ENCODE measurements at places on chromosomes 4 and X. TPM values are rescaled to one million over a fixed set of nuclear protein-coding genes. Genes with fewer than 3 reads are reported as not detected.

DNA sequence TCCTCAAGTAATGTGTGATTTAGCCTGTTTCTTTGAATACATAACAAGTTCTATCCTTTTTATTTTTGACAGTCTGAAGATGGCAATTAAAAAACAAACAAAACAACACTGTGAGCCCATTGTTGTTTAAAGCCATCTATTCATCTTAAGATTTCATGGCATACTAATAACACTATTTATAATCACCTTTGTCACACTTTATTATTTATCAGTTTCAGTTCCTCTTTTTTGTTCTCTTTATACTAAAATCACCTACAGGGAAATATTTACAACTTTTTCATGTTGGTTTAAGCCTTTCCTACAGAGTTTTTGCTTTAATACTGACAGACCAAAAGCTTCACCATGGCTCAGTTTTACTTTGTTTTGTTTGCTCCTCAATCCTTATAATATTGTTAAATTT lies 247.4 kb upstream of the CTSO start:
- H3K27ac ChIP-seq = no peak overlapping the region
- H3K4me1 ChIP-seq = no peaks in the 10 kb centered on the region
- H3K36me3 ChIP-seq = no peaks in the 10 kb centered on the region
- no peaks in the 10 kb centered on the region for H3K27me3 ChIP-seq
- no peak for DNase-seq

PARM1 gene
- not detected for total RNA-seq

UTP3 gene
- total RNA-seq = 35.7 TPM

DNA sequence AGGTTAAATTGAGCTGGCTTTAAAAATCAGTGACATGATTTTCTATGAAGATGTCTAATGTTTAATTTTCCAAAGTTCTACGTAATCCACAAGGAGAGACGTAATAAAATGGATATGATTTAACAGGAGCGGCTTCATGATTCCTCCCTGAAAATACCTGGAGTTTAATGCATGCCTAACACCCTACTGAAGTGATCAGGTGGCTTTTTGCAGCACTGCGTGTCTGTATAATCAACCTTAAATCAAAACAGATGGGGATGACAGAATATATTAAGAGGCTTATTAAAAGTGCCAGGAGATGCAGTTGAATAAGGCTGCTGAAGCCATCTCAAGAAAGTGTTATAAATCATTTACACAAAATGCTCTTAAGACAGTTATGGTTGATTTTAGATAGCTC lies 112.4 kb upstream of the TLR3 start:
- DNase-seq = no peak
- H3K27ac ChIP-seq = no peak overlapping the region
- no peaks in the 10 kb centered on the region for H3K4me1 ChIP-seq
- H3K27me3 ChIP-seq = peaks cover 2% of the 10 kb centered on the region
- H3K36me3 ChIP-seq = no peaks in the 10 kb centered on the region
- H3K4me3 ChIP-seq = no peak overlapping the region

GRCh38 chr4:168293386-168293975 lies 25.1 kb downstream of the DDX60 start:
- H3K27ac ChIP-seq = no peak overlapping the region
- peaks cover 56% of the 10 kb centered on the region for H3K36me3 ChIP-seq
- no peak for DNase-seq
- H3K4me1 ChIP-seq = peaks cover 23% of the 10 kb centered on the region
- H3K4me3 ChIP-seq = no peak overlapping the region

CLIC2 gene
- total RNA-seq = 0.79 TPM

CFAP299 gene
- total RNA-seq = not detected

DNA sequence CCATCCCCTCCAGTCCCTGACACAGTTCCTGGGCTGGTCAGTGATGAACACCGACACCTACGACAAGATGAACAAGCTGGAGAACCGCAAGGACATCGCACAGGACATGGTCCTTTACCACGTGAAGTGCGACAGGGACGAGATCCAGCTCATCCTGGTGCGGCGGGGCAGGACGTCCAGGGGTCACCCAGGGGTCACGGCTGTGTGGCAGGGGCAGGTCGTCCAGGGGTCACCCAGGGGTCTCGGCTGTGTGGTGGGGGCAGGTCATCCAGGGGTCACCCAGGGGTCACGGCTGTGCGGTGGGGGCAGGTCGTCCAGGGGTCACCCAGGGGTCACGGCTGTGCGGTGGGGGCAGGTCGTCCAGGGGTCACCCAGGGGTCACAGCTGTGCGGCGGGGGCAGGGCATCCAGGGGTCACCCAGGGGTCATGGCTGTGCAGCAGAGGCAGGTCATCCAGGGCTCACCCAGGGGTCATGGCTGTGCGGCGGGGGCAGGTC lies 16.7 kb downstream of the ATP5ME start:
- no peaks in the 10 kb centered on the region for H3K4me1 ChIP-seq
- no peak overlapping the region for H3K4me3 ChIP-seq
- H3K36me3 ChIP-seq = peaks cover 18% of the 10 kb centered on the region
- DNase-seq = no peak
- no peaks in the 10 kb centered on the region for H3K27me3 ChIP-seq

GC gene
- total RNA-seq = not detected

DNA sequence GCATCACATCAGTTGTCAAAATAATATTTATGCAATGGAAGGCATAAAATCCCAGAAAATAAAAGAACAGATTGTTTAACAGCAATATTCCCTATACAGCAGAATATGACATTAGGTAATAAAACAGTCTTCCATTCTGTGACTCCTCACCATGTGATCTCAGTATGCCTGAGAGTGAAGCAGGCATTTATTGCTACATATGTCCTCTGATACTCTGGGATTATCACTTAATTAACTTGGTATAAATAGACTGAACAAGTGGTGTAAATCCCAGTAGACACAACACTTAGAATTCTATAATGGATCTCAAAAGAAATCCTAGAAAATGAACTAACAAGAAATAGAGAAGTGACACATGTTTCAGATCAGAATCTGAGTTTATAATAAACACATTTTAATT lies 841.3 kb downstream of the PDHA2 start:
- no peaks in the 10 kb centered on the region for H3K36me3 ChIP-seq
- H3K4me3 ChIP-seq = no peak overlapping the region
- H3K27ac ChIP-seq = no peak overlapping the region

All from activated naive CD8-positive, alpha-beta T cell treated with anti-CD3 and anti-CD28 coated beads, Interleukin-2, amount 10 ng/mL, durations not matched to agents 7 days and 5 days (primary cell).